ENCODE measurements at places on chromosomes 3 and 15.

GRCh38 chr3:169245631-169246030 lies 417.9 kb downstream of the MECOM start:
- DNase-seq, result no peak

DNA sequence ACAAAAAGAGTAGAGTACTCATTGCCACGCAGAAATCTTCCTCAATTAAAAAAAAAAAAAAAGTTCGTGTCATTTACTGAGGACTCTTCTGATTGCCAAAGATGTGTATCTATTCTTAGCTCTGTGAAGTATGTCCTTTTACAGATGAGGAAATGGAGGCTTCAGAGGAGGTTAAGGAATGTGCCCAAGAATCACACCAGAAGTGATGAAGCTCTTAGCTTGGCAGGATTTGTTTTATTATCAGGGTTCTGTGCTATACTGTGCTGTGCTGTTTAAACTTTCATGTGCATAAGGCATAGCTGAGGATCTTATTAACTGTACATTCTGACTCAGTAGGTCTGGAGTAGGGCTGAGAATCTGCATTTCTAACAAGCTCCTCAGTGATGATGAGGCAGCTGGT lies 665.2 kb upstream of the ADAMTS9 start:
- no peak for DNase-seq

GRCh38 chr15:76991741-76992645 lies 2.9 kb upstream of the PSTPIP1 start:
- no peak for DNase-seq

- no peak for DNase-seq
Measured at GRCh38 chr15:74794248-74794969, 12.5 kb downstream of the CSK start.

DNA sequence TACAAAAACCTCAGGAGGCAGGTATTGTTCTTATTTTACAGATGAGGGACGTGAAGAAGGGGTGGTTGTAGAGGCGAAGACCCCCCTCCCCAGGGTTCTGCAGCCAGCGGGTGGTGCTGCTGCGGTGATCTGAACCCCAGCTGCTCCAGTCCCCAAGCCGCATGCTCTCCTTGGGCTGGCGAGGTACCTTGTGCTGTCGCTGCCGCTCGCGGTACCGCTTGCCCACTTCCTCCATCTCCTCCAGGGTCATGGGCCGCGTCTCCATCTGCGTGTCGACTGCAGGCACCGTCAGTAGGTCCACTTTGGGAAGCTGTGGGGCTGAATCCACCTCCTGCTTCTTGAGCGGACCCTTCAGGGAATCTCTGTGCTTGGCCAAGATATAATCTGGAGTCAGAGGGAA lies 17.5 kb downstream of the EFCAB12 start:
- no peak for DNase-seq

DNA sequence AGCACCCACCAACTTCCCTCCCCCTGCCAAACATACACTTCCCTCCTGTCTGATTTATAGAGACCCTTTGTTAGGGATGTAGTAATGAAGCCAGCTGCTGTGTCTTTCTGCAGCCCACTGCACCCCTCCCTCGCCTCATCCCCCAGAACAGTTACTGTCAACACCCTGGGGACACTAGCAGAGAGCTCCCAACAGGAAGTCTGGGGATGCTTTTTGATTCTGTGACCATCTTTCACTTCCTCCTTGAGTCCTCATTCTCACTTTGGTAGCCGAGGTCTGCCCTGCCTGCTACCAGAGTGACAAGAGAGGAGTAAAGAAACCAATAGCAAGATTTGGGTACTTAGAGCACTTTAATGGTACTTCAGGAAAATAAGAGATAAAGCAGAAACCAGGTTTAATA lies 201.6 kb downstream of the SATB1 start:
- DNase-seq, result no peak

GRCh38 chr15:83846847-83847246 lies 192.9 kb downstream of the ADAMTSL3 start:
- no peak for DNase-seq

- DNase-seq, result peak; percentile 53
Measured at GRCh38 chr15:99450896-99451358, 114.9 kb upstream of the MEF2A start.

DNA sequence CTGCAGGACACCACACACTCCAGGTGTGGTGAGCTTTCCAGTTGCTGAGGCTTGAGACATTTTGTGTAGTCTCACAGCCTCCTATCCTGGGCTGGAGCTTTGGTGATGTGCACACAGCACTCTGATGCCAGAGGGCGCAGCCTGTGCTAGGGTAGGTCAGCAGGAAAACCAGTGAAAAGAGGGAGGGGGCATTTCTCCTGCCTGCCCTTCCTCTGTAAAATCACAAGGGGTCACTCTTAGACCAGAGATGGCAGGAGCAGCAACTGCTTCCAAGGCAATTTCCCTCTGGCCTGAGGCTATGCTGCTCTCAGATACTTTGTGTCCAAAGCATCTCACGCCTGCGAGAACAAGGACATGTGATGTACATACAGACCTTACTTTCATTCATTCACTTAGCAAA lies 16.5 kb upstream of the MUSTN1 start:
- peak; percentile 7 for DNase-seq

GRCh38 chr3:79314962-79315361 lies 452.8 kb downstream of the ROBO1 start:
- no peak for DNase-seq

- no peak for DNase-seq
Measured at GRCh38 chr3:98772022-98772421, 8.9 kb downstream of the ST3GAL6 start.

- DNase-seq, result no peak
Measured at GRCh38 chr3:94909726-94910125, 846.9 kb downstream of the NSUN3 start.

Data from stimulated activated CD4-positive, alpha-beta T cell treated with anti-CD3 and anti-CD28 coated beads, Interleukin-4, amount 100 ng/mL, for 48 hours (primary cell).